Pancreas (tissue), 10 donors: ENCODE measurements at places on chromosomes 2 and 18. TPM values are rescaled to one million over a fixed set of nuclear protein-coding genes. Genes with fewer than 3 reads are reported as not detected.

GRCh38 chr2:191854382-191855372 is 7.8 kb upstream of the CAVIN2 start:
- DNase-seq: no peak

- no peak for DNase-seq
Observed at GRCh38 chr2:194739217-194739616, 917.8 kb upstream of the SLC39A10 start.

The AQP12B gene
- 212 TPM for total RNA-seq

DNA sequence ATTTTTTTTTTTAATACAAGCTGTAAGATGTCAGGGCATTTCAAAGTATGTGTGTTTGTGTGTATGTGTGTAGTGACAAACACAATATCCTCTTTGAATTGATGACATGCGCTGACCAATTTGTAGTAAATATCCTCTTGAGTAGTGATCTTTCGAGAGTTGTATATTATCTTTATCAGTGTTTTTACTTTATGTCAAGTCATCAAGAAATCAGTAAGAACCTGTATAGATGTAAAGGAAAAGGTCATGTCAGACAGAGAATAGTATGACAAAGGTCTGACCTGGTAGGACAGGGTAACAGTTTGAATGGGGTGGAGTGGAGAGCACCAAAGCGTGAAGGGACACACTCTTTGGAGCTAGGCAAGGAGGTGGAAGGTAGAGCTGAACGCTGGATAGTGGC is 1931.4 kb upstream of the CELF4 start:
- DNase-seq: no peak

DNA sequence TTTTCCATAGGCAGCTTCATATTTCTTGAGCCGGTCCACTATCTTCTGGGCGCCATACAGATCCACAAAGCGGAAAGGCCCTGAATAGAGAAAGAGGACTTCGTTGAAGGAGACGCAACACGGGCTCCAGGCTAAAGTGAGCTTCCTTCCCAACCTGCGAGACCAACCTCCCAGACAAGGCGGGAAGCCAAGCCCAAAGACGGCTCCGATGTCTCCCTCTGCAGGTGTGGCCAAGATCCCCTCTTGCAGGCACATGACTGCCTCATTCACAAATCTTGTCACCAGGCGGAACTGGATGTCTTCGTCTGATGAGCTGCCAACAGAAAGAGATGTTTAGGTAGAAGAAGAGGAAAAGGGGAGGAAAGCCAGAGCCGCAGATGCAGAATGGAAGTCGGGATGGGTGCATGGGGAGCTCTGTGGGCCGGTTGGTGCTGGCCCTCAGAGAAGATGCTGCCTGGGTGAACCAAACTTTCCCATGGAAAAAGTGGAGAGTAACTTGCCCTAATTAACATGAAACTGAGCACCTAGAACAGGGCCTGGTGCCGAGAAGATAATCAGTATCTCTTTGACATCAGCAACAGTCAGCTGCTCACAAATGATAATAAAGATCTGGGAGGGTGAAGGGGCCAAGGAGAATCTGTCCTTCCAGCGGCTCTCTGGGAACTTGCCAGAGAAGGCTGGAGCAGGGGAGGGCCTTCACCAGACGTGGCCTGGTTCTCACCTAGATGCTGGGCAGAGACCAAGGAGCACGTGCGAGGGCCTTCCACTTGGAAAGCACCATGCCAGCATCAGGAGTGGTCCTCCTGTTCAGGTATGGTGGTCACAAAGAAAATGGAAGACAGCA is 18.6 kb downstream of the GAREM2 start:
- DNase-seq: no peak

DNA sequence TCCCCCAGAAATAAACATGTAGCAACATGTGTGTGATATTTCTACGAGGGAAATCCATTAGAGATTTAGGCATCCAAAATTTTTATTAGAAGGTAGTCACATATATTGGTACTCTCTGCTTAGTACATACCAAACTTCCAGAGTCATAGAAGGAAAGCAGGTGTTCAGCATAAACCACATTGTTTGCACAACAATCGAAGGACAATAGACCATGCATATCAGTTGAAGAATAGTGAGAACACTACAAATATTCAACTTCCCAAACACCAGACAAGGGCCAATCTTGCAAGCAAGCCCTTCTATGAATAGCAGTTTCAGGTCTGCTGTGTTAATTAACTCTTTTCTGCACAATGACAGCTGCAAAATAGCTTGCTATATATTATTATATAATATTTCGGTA is 702.2 kb downstream of the ERBB4 start:
- no peak for DNase-seq

The TLX2 gene
- total RNA-seq: not detected

DNA sequence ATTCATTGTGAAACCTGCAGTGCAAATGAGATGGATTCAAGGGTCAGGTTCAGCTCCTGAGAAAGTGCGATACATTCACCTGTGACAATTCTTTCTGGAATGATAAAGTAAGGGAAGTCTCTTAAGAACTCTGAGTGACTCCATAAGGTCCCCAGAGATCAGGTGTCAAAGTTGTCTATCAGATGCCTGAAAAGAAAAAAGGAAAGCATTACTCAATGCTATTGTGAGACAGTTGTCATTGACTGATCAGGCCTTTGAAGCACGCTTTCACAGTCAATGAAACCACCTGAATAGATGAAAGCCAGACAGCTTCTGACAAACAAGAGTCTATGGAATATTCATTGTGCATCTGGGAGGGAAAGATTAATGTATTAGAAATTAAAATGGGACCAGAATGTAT is 252.7 kb upstream of the GALNT5 start:
- no peak for DNase-seq

The MAP3K19 gene
- not detected for total RNA-seq

DNA sequence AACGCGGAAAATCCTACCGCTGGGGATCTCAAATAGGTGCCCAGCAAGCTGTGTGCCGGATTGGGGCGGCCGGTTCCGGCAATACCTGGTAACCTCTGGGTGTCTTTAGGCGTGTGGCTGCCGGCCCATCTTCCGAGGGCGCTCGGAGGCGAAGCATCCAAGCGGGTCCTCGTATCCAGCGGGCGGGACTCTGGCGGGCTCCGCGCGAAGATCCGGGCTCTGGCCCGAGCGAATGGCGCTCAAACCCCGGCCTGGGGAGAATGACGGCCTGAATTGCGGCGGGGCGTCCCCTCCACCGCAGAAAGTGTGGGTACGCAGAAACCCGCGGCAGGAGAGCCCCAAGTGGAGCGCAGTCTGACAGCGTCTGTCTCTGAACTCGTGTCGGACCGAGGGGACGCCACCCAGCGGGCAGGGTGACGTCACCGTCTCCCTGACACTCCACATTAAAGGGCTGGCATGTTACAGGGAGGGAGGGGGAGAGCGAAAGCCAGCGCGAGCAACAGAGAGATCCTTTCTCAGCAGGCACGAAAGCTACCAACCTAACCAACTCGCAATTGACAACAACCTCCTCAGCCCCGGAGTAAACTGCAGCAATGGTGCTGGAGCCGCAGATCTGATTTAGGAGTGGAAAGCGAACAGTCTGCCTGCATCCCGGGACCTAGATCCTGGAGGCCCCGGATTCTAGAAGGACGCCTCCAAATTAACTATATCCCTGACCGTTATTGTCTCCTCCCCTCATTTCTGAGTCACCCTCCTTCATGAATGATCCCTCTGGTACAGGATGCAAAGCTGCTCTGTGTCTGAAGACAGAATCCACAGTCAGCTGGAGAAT is at the start of gene SKOR2:
SKOR2 (minus strand) TSS at position 372 of the 832 bp plus-strand sequence. CDS start 2,477 bp downstream, outside the sequence.
- no peak for DNase-seq

- no peak for DNase-seq
Observed at GRCh38 chr2:205030695-205031094, 485.4 kb downstream of the PARD3B start.

DNA sequence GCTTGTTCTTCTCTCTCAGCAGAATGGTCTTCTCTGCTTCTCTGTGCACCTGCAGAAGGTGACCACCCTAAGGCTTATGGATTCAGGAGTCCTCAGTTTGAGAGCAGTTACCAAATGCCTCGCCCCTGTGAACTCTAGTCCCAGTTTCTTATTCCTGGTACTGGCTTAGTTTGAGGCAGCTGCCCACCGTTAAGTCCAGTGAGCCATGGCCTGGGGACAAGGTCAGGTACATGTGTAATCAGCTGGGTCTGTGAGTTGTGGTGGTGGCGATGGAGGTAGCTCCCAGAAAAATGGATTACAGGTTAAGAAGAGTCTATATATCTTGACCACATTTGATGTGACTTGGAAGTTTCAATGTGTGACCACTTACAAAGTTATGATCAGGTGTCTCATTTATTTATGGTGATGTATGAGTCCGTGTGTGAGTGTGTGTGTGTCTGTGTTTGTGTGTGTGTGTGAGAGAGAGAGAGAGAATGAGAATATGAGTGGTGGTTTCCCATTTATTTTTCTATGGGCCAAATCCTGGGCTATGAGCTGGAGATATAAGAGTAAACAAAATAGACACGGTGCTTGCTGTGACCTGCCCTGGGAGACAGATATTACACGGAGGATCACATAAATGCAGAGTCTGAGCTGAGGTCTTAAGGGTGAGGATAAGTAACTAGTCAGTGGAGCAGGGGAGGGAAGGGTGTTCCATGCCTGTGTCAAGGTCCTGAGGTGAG is 13.0 kb upstream of the IL1RN start:
- no peak for DNase-seq

GRCh38 chr2:41375901-41376300 is 671.9 kb upstream of the PKDCC start:
- no peak for DNase-seq

DNA sequence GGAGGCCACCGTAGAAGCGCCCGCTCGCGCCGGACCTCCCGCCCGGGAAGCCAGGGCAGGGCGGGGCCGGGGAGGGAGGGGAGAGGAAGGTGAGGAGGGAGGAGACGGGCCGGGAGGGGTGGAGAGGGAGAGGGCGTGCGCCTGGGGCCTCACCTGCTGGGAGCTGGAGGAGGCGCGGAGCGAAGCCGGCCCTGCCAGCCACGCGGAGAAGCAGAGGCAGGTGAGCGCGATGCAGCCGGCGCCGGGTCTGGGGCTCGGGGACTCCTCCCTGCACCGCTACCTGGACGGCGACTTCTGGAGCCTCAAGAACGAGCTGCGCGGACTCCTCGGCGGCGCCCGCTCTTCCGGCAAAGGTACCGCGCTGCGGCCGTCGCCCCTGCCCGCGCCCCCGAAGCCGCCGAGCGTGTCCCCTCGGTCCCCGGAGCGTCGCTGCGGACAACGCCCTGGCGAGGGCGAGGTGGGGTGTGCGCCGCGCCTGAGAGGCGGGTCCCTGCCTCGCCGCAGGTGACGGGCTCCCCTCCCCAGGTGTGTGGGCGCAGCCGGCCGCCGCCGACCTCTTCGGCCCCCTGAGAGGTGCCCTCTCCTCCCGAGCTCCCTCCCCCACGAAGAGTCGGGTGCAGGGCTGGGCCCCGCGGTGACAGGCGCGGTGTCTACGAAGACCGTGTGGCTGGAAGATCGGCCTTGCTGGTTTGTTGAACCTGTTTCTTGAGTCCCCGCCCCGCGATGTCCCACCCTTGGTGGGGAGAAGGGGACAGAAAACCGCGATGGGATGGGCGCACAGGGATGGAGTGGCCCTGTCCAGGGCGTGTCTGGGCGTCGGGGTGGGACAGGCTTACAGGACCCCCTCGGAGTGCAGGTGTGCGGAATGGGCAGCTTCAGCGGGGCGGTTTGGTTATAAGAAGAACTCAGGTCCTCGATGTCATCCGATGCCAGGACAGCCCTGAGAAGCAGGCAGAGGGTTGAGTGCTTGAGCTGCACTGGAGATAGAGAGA is at the start of gene ACOXL:
ACOXL (plus strand) TSS at position 152 of the 992 bp plus-strand sequence. CDS start 35,817 bp downstream, outside the sequence.
- DNase-seq: peak; percentile 55
